T-helper 17 cell (primary cell): ENCODE measurements at places on chromosomes 7 and 10.
A peak's percentile ranks its signal among the peaks of the same experiment; 100 is the strongest.

DNA sequence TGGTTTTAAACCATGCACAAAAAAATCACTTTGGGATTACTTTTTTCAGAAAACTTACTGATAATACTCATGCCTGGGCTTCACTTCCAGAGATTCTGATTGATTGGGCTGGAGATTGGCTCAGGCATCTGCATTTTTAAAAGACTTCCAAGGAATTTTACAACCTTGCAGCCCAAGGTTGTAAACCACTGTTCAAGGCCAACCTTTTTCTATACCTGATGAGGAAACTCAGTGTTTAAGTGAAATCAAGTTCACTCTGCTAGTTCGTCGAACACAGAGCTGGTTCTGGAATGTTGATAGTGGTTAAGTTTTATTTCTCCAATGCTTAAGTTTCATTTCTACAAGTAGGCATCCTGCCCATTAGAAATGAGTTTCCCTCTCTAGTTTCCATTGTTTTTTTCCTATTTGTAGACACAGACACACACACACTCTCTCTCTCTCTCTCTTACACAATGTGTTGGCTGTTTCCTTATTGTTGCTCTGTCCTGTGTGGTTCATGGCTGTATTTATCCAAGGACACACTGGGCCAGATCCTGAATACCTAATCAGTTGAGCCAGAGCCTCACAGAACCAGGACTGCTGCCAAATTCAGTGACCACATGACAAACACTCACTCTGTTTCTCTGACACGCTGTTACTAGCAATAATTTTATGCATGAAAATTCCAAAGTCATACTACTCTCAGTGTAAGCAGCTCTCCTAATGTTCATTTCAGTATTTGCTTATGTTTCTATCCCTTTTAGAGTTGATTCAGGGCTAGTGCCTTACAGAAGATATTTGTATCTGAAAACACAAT, 3.7 kb upstream of the IFIT1B start:
- no peak for DNase-seq

DNA sequence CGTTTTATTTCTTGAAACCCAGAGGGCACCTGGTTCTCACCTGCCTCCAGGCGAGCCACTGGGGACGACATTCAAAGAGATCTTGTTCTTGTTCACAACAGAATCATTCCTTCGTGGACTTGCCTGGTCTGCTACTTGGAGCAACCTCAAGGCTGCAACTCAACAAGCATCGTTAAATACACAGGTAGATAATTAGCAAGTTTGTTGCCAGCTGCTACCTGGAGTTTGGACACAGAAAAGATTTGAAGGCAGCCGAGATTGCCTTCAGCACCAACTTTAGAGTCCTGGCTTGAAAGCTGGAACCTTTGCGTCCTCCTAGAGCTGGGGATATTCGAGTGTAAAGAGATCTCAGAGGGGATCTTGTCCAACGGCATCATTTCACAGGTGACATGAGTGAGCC, 89.6 kb upstream of the C7orf33 start:
- no peak for DNase-seq

DNA sequence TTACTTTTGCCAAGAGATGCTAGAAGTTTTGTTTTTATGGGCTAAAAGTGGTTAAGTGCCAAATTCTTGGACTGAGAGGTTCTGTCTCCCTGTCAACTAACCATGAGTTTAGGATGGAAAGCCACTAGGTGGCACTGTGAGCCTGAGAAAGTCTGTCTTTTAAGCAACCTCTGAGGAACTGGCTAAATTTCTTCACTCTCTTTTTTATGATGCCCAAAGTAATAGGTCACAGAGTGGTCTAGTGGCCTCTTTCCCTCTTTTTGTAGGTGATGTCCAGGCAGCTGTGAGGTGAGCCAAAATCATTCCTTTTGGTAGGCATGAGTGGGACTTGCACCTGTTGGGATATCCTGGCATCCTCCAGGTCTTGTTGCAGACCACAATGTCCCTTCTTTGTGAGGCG, 56.8 kb downstream of the SND1 start:
- DNase-seq: peak; percentile 59

- DNase-seq: peak; percentile 63
Measured at GRCh38 chr10:89644967-89645741, at the start of gene PANK1. Gene PANK1 (minus strand): TSS chr10:89645242. CDS start chr10:89644891, 351 bp downstream.

DNA sequence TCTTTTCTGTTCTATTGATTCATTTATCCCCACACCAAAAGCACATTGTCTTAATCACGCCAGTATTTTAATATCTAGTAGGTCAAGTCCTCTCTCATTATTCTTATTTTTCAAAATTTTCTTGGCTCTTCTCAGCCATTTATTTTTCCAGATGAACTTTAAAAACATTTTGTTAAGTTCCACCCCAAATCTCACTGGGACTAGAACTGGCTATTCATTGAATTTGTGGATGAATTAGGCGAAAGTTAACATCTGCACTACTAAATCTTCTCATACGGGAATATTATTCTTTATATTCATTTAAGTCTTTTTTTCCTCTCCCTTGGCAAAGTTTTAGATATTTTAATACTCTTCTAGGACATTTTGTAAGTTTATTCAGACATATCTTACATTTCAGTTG, 295.2 kb upstream of the MGMT start:
- DNase-seq: no peak

DNA sequence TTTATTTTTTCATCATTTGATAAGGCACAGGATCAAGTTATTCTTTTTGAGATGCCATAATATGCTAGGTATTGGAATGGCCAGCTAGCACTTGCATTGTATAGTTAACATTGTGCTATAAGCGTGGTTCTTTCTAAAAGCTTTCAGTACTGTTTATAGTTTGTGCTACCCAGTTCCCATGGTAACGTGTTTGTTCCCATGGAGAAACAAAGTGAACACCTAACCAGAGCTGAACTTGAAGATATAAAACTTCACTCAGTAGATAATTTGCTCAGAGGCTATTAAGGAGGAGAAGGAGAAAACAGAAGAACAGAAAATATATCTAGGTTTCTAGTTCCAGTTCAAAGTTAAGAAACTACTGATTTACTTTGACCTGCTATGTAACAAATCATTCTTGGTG, 23.6 kb upstream of the ITGB8 start:
- no peak for DNase-seq

GRCh38 chr7:47737601-47738000, 155.7 kb upstream of the TNS3 start:
- DNase-seq: no peak

DNA sequence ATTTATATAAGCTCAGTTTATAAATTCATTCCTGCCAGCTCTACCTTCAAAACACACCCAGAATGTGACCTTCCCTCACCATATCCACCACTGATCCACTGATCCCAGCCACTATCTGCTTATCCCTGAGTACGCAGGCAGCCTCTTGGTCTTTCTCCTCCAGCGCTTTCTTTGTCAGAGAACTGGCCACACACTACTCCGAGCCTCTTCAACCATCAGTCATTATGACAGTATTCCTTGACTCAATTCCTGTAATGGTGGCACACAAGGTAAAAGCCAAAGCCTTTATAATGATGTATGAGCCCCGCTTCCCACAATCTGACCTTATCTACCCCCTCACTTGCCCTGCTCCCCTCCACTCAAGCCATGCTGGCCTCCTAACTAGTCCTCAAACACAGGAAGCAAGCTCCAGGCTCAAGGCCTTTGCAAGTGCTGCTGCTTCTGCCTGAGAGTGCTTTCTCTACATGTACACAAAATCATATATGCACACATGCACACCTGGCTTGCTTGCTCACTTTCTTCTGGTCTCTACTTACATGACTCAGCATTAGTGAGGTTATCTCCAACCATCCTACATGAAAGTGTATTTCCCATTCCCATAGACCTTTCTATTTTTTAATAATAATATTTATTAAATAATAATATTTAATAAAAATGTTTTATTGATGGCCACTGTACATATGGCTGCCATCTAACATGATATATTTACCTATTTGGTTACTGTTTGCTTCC, 150.4 kb upstream of the FEZF1 start:
- DNase-seq: no peak

DNA sequence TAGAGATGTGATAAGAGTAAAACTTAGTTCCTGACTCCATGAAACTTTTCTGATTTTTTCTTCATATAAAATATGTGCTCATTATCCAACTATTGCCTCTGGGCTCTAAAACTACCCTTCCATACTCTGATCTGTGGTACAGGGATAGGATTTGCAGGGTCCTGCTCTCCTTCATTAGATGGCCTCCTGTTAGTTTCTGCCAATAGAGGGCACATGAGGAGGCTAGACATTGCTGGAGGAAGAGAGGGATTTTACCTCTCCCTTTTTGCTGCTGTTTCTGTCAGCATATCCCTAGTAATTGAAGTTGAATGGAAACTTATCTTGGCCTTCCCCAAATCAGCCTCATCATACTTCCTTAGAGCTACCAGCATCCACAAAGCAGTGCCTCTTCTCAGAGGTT, 269.4 kb downstream of the NXPH1 start:
- no peak for DNase-seq

GRCh38 chr10:103688491-103688890, 166.9 kb downstream of the SH3PXD2A start:
- no peak for DNase-seq

DNA sequence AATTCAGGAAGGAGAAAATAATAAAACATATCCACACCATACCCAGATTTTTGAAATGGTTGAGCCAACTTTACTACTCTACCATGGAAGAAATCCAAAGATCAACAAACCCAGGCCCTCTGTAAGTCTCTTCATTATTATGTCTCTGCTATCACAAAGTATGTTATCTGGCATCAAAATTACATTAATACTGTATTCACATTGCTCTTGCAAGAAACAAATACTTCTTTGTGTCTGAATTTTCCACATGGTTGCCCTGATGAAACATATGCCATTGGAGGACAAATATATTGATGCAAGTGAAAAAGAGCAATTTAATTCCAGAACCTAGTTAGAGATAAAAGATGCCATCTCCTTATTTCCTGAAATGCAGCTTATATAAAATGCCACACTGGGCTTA, 204.0 kb downstream of the FZD1 start:
- DNase-seq: no peak

DNA sequence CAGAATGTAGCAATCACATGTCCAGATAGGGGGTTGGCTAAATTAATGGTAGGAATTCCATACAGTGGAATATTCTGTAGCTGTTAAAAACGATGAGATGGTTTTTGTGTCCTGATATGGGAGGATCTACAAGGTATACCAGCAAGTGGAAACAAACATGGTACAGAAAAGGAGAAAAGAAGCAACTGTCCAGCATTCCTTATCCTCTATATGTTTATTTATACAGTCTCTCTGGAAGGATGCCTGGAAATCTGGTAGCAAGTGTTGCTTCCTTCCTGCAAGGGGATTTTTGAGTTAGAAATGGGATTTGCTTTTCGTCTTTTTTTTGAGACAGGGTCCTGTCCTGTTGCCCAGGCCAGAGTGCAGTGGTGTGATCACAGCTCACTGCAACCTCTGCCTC, 19.3 kb downstream of the IL15RA start:
- no peak for DNase-seq

GRCh38 chr10:44376472-44377099, 8.3 kb downstream of the CXCL12 start:
- no peak for DNase-seq

DNA sequence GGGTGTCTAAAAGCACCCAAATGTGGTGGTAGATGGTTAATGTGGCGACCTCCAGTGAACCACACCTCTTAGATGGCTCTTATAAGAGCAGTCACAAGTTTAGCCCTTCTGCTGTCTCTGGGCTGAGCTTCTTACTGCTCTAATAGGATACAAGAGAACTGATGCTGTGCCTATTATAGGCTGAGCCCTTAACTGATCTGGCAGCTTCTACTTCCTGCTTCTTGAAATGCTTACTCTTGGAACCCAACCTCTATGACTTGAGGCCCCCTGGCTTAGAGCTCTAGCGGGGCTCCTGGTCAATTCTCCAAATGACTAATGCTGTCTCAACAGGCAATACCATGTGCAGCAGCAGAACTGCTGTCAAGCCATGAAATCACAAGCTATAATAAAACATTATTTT, 35.0 kb upstream of the LSM8 start:
- DNase-seq: no peak

GRCh38 chr7:99121496-99122021, 22.3 kb downstream of the SMURF1 start:
- no peak for DNase-seq

DNA sequence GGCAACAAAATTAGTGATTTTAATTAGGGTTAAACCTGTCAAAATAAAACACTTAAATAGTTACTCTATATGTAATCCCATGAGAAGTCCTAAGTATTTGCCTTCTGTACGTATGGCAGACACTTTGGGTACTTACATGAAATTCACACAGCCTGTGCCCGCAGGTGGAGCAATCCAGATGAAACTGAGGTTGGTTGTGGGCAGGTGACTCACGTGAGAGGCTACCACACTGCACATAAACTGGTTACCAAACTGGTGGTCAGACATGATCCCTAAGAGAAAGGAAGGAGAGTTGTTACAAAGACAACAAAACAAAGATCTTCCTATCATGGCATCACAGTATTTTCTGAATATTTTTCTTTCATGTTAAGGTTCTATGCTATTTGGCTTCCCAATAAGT, 156.1 kb downstream of the RELN start:
- no peak for DNase-seq

GRCh38 chr10:97072851-97073665, 112.7 kb downstream of the SLIT1 start:
- DNase-seq: peak; percentile 75

DNA sequence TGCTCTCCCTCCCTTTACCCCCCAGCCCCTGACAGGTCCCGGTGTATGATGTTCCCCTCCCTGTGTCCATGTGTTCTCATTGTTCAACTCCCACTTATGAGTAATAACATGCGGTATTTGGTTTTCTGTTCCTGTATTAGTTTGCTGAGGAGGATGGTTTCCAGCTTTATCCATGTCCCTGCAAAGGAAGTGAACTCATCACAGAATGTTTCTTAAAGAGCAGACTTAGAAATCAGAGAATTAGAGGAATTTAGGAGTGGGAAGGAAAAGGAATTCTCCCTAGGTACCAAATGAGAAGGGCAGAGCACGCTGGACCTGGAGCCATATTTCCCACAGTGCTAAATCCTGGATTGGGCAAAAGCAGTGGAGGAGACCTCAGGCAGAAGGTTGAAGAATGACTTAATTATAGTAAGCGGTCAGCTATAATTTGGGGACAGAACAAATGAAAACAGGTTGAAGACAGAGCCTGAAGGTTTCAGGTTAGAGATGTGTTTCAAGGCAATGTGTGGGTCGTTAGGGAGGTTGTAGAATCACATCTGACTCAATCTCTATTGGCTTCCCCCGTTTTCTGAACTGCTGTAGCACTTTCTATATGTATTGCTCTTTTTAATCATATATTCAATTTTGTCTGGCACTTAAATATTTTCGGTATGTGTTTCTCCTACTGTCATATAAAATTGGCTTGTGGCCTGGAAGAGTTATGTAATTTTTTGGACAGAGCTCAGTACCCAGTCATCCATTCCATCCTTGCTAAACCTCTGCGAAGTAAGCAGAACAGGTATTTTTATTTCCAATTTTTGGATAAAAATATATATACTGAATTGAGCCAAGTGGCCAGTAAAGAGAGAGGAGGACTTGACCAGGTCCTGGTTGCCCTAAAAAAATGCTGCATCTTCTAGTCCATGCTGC, 210.5 kb upstream of the KLF6 start:
- DNase-seq: no peak

- no peak for DNase-seq
Measured at GRCh38 chr7:47483604-47484273, 98.2 kb downstream of the TNS3 start.

GRCh38 chr10:129977794-129978193, 13.7 kb upstream of the EBF3 start:
- no peak for DNase-seq
